ENCODE measurements at places on chromosomes 11 and 22. TPM values are rescaled to one million over a fixed set of nuclear protein-coding genes. Genes with fewer than 3 reads are reported as not detected.

GRCh38 chr11:116733969-116734508 is 38.7 kb downstream of the BUD13 start:
- DNase-seq, result no peak
- H3K27ac ChIP-seq, result no peak overlapping the region
- H3K4me1 ChIP-seq, result no peaks in the 10 kb centered on the region
- H3K36me3 ChIP-seq, result no peaks in the 10 kb centered on the region

DNA sequence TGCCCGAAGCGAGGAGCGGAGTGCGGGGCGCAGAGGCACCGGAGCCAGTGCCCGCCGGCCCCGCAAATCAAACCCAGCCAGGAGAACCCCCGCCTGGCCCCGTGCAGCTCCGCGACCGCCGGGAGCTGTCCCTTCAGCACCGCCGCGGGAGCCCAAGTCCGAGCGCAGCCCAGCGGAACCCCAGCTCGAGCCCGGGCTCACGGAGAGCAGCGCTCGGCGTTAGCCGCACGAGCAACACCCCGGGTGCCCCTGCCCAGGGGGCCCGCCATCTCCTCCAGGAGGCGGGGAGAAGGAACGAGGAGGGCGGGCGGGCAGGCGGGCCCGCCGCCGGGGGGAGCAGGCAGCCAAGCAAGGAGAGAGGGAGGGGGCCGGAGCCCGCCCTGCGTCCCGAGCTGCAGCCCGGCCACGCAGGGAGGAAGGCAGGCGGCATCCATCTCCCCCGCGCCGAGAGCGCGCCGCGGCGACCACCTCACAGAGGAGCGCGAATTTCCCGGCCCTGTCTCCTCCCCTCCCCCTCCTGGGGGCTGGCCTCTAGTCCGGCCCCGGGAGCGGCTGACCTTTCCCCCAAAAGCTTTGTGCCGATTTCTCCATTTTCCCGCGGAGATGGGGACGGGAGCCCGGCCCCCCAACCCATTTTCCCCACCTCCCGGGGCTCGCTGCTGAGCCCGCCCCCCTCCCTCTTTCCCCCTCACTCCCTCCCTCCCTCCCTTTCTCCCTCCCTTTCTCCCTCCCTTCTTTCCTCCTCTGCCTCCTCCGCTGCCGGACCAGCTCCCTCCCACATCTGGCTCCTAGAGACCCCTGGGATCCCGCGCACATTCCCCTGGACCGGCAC is 621 bp downstream of the KCNC1 start:
- no peak overlapping the region for H3K27ac ChIP-seq
- H3K4me1 ChIP-seq, result no peaks in the 10 kb centered on the region
- H3K27me3 ChIP-seq, result peaks cover 16% of the 10 kb centered on the region
- no peaks in the 10 kb centered on the region for H3K36me3 ChIP-seq
- H3K4me3 ChIP-seq, result peak overlapping the region; percentile 15
- peak; percentile 30 for DNase-seq

DNA sequence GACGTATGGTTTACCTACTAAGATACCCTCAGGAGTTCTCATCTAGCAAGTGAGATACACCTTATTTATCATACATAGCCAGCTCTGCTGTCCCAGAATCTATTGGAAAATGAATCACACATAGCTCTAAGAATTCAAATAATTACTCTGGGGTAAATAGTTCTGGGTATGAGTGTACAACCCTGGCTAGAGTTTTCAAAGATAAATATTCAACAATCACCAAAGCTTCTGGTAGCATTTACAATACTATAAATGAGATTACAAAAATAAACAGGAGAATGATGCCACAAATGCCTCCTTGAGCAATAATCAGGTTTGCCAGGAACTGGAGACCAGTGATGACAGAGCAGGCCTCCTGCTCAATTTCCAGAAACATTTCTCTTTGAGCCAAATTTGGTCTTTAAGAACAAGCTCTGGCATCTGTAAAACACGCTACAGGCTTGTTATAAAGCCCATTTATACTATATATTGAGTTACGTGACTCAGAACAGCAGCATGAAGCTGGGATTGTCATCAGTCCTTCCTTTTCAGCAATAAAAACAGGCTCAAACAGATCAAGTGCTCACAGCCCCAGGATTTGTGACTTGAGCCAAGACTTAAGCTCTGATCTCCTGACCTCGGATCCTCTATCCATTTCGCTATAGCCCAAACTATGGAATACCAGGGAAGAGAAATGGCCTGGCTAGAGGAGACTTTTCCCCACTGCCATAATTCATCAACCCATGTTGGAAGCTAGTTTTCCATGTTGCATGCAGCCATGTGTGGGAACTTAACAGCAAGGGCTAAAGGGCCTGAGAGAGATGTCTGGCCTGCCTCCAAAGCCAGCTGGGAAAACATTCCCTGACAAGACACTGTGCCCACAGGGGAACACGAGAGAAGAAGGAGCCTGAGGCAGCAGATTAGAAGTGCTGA is 19.7 kb downstream of the RAB30 start:
- H3K27me3 ChIP-seq, result no peaks in the 10 kb centered on the region

DNA sequence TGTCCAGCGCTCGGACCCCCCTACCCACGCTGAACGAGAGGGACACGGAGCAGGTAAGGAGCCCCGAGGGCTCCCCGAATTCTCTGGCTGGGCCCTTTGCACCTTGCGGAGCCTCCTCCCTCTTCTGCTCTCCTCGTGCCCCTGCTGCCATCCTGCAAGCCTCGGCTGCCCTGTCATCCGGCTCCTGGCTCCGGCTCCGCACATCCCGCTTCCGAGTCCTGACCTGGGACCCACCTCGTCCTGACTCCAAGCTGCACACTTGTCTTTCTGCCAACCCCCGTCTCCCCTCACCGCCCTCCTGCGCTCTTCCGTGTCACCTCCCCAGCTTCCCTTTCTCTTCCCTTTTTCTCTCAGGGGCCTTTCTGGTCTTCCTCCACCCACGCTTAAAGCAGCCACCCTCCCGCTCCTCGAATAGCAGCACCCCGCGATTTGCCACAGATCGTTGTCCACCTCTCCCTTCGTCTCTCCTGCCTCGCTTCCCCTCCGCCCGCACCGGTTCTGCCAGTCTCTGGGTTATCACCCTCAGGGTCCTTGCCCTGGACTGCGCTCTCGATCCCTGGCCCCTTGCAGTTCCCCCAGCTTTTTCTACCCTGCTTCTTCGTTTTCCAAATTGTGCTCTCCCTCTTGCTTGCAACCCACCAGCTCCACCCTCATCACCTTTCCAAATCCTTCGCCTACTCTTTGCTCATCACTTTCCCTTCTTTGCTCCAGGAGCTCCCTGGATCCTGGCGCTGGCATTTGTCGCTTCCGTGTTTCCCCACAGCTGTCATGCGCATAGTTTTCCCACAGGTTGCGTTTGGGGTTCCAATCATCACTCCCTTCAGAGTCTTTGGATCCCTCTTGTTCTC is 822 bp downstream of the MARK2 start:
- peaks cover 29% of the 10 kb centered on the region for H3K4me1 ChIP-seq
- peak; percentile 66 for DNase-seq
- H3K27ac ChIP-seq, result peak overlapping the region; percentile 84
- H3K36me3 ChIP-seq, result no peaks in the 10 kb centered on the region

DNA sequence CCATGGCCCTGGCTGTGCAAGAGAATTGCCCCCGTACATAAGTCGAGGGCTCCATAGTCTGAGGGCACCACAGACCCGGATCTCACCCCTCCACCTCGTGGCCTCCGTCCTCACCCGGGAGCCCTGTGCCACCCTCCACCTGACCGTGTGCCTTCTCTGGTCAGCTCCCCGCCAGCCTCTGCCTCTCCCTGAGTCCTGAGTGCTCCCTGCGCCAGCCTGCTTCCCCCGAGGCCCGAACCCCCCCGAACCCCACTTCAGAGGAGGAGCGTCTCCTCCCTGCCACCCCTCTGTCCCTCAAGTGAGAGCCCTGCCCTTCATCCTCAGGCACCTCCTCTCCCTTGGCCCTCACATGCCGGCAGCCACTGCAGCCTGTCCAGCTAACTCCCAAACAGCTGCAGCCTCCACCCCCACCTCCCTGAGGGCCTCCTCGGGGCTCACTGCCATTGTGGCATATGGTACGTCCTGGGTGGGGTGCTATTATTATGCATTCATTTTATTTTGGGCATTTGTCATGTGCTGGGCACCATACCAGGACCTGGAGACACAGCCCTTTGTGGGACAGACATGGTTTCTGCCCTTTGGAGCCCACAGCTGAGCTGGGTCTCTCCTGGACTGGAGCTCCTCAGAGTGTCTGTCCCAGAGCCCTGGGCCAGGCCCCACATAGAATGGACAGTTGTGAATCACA is 67.2 kb downstream of the MYO7A start:
- H3K36me3 ChIP-seq, result no peaks in the 10 kb centered on the region
- DNase-seq, result no peak
- no peak overlapping the region for H3K4me3 ChIP-seq
- H3K4me1 ChIP-seq, result no peaks in the 10 kb centered on the region
- no peak overlapping the region for H3K27ac ChIP-seq

DNA sequence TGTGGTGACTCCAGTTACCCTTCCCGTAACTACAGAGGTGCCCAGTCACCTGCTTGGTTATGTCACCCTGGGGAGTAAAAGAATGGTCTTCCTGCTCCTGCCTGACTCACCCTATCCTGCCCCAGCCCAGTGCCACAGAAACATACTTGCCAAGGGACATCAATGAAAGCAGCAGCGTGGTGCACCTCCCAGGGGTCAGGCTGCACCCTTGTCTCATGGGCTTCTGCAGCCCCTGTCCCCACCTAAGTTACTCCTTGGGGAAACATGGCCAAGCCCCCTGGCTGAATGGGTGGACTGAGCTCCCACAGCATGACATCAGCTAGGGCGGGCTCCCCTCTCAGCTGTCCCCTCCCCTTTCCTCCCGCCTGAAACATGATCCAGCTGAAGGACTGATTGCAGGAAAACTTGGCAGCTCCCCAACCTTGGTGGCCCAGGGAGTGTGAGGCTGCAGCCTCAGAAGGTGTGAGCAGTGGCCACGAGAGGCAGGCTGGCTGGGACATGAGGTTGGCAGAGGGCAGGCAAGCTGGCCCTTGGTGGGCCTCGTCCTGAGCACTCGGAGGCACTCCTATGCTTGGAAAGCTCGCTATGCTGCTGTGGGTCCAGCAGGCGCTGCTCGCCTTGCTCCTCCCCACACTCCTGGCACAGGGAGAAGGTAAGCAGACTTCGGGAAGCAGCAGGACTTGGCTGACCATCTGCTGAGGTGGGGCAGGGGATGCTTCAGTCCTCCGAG is at the start of gene HTR3A:
Gene HTR3A, plus strand, starts transcription at position 368 of the 730 bp plus-strand sequence. Its CDS starts 218 bp downstream, at position 586.
- no peaks in the 10 kb centered on the region for H3K4me1 ChIP-seq
- DNase-seq, result peak; percentile 61
- H3K27me3 ChIP-seq, result no peaks in the 10 kb centered on the region
- H3K27ac ChIP-seq, result no peak within 1 kb of the TSS
- H3K36me3 ChIP-seq, result no peaks in the 10 kb centered on the region
- H3K4me3 ChIP-seq, result no peak within 1 kb of the TSS

Gene ART1
- not detected for total RNA-seq

Gene C1QTNF5
- 8.7 TPM for total RNA-seq

Gene PHETA2
- 11.6 TPM for total RNA-seq

Gene OR5B17
- total RNA-seq, result not detected

DNA sequence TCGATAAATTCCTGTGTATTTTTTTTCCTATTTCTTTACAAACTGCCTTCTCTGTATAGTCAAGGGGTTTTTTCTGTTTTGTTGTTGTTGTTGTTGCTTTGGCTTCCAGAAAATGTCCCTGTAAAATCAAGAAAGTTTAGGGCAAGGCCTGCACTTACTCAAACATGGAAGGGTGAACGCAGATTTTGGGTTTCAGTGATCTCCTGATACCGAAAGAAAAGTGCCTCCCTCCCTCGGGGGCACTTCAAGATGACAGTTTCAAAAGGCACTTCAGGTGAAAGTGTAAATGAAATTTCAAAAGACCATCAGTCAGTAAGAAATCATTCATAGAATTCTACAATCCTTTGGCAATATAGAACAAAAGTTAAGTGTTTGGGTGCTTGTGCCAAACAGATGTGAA is 43.4 kb upstream of the TMPRSS4 start:
- H3K27me3 ChIP-seq, result no peaks in the 10 kb centered on the region
- no peak overlapping the region for H3K4me3 ChIP-seq
- H3K27ac ChIP-seq, result no peak overlapping the region

Gene SERHL2
- total RNA-seq, result 1.1 TPM

DNA sequence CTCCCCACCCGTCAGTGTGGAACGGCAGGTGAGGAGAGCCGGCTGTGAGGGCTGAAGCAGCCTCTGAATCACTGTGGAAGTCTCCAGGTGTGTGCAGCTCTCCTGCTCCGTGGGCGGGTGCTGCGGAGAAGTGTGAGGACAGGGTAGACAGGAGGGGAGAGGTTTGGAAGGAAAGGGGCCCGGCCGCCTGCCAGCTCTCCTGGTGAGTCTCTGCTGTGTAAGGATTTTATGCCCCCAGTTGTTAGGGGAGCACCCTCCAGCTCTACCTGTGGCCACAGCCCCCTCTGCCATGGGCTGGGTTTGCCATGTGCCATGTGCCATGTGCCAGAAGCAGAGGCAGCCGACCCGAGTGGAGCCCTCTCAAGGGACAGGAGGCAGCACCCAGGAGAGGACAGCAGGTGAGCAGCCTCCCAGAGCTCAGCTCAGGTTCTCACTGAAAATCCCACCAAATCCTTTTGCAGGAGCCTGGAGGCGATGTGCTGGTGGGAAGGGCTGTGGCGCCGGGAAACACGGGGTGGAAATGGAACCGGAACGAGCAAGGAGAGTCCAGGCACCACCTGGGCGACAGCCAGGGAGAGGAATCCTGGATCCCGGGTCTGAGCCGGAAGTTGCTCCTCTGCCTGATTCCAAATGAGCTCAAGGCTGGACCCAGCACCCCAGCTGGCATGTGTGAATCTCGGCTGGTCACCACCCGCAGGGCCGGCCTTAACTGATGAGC is 804.4 kb downstream of the BRD1 start:
- no peak for DNase-seq
- H3K4me1 ChIP-seq, result no peaks in the 10 kb centered on the region
- no peaks in the 10 kb centered on the region for H3K36me3 ChIP-seq

Gene CLP1
- 13.5 TPM for total RNA-seq

- no peaks in the 10 kb centered on the region for H3K4me1 ChIP-seq
- H3K4me3 ChIP-seq, result no peak overlapping the region
- no peaks in the 10 kb centered on the region for H3K27me3 ChIP-seq
- H3K27ac ChIP-seq, result no peak overlapping the region
- no peak for DNase-seq
Observed at GRCh38 chr11:9104580-9104979, 13.2 kb upstream of the SCUBE2 start.

GRCh38 chr11:28223577-28223976 is 115.4 kb downstream of the METTL15 start:
- H3K36me3 ChIP-seq, result no peaks in the 10 kb centered on the region
- H3K4me3 ChIP-seq, result no peak overlapping the region
- no peaks in the 10 kb centered on the region for H3K4me1 ChIP-seq
- no peak overlapping the region for H3K27ac ChIP-seq
- DNase-seq, result no peak

GRCh38 chr22:22799561-22799960 is 88.1 kb upstream of the IGLL5 start:
- H3K4me3 ChIP-seq, result no peak overlapping the region
- H3K27ac ChIP-seq, result no peak overlapping the region
- DNase-seq, result no peak
- H3K27me3 ChIP-seq, result no peaks in the 10 kb centered on the region
- H3K36me3 ChIP-seq, result no peaks in the 10 kb centered on the region
- no peaks in the 10 kb centered on the region for H3K4me1 ChIP-seq

- peak overlapping the region; percentile 42 for H3K27ac ChIP-seq
- H3K36me3 ChIP-seq, result no peaks in the 10 kb centered on the region
- H3K4me1 ChIP-seq, result no peaks in the 10 kb centered on the region
- DNase-seq, result no peak
- no peak overlapping the region for H3K4me3 ChIP-seq
- H3K27me3 ChIP-seq, result no peaks in the 10 kb centered on the region
Observed at GRCh38 chr22:31870890-31871289, 73.4 kb upstream of the YWHAH start.

GRCh38 chr11:134289789-134290188 is 13.6 kb downstream of the GLB1L3 start:
- no peak overlapping the region for H3K27ac ChIP-seq
- H3K4me1 ChIP-seq, result no peaks in the 10 kb centered on the region
- DNase-seq, result no peak
- no peaks in the 10 kb centered on the region for H3K27me3 ChIP-seq

Gene C22orf23
- total RNA-seq, result not detected

Measured in colonic mucosa (tissue), 4 donors.